Stimulated activated CD8-positive, alpha-beta memory T cell treated with anti-CD3 and anti-CD28 coated beads, Interleukin-7, amount 100 ng/mL, for 1 hour (primary cell): ENCODE measurements at places on chromosomes 7 and 10.

GRCh38 chr10:131230641-131231322 lies 80.7 kb downstream of the TCERG1L start:
- DNase-seq: no peak

DNA sequence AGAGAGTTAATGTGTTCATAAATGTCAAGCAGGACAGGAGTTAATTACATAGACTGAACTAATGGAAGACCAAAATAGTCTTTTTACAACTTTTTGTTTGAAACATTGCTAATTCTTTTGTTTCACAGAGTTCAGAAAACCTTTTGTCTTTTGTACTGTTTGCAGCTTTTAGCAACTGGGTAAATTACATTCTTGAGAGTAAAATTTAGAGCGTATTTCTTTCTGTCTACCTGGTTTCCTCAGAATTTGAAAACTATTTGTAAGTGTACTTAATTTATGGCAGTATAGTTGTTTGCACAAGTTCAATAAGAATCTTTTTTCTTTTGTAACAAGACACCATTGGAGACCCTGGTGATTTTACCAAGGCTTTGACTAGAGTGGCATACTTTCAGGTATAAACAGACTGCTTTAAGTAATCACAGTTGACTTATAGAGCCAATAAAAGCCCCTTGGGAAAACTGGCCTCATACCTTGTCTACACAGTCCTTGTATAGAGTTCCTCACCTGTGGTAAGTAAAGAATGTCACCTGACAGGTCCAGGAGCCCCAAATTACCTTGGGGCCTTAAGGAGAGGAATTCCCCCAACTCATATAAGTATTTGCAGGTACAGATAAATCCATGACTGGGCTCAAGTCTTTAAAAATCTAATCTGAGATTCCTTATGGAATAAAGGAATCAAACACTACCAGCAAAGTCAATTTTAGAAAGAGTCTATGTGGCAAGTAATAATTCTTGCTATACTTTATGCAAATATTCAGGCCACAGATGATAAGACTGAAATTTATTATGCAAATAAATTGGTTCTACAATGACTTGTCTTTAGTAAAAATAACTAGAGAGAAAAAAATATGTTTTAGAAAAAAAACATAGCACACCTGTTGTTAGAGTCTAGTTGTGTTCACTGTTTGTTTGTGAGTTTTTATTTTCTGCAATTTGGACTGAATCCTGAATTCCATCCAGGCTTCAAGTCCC lies 23.6 kb upstream of the CREB3L2 start:
- DNase-seq: no peak

DNA sequence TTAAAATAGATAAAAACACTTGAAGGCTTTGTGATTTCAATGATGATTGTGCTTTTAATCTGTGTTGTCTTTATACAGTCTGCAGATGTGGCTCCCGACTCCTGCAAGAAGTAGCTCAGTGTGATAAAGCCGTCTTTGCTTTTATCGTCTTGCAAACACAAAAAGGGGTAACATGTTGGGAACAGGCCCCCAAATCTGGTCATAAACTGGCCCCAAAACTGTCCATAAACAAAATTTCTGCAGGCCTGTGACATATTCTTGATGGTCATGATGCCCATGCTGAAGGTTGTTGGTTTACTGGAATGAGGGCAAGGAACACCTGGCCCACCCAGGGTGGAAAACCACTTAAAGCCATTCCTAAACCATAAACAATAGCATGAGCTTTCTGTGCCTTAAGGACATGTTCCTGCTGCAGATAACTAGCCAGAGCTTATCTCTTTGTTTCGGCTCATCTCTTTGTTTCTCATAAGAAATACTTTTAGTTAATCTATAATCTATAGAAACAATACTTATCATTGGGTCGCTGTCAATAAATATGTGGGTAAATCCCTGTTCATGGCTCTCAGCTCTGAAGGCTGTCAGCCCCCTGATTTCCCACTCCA lies 14.8 kb upstream of the ZNF485 start:
- no peak for DNase-seq

DNA sequence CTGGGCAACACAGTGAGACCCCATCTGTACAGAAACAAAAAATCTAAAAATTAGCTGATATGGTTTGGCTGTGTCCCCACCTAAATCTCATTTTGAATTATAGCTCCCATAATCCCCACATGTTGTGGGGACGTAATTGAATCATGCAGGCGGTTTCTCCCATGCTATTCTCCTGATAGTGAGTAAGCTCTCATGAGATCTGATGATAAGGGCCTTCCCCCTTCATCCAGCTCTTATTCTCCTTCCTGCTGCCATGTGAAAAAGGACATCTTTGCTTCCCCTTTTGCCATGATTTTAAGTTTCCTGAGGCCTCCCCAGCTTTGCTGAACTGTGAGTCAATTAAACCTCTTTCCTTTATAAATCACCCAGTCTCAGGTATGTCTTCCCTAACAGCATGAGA lies 136.5 kb downstream of the SFMBT2 start:
- no peak for DNase-seq

GRCh38 chr7:97021747-97022490 lies 2.7 kb downstream of the DLX5 start:
- DNase-seq: no peak

DNA sequence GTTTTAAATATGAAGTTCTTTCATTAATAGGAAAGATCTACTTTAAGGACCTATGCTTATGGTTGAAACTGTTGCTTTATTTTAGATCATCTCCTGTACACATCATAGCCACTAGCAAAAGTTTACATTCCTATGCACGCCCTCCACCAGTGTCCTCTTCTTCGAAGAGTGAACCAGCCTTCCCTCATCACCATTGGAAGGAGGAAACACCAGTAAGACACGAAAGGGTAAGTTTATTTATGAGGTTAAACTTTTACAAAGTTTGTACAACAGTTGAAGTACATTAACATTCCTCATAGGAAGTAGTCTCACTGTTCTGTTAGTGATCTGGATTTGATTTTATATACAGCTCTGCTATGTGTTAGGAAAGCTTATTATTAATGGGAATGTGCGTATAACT lies 16.9 kb downstream of the HBP1 start:
- no peak for DNase-seq

- DNase-seq: no peak
These were observed 40.3 kb downstream of the PPP1R3A start for GRCh38 chr7:113878394-113878992.

DNA sequence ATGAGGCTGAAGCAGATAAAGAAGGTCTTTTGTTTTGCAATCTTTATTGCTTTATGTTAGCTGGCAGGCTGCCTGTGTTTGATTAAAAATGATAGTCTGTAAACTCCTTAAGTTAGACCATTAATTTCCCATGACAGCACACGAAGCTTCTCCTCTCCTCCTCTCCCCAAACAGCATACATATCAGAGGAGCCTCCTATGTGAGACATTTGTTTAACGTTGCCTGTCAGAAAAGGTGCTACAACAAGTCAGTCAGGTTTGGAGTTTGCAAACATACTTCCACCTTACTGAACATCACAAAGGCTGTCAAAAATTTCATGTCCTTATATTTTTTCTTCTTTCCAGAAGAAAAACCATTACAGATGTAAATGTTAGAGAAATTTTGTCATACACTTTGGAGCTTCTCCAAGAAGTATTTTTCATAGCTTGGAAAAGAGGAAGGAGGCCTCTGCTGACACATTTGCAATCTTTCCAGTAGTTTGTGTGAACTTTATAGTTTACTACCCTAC lies 393.1 kb downstream of the EXOC4 start:
- DNase-seq: no peak

DNA sequence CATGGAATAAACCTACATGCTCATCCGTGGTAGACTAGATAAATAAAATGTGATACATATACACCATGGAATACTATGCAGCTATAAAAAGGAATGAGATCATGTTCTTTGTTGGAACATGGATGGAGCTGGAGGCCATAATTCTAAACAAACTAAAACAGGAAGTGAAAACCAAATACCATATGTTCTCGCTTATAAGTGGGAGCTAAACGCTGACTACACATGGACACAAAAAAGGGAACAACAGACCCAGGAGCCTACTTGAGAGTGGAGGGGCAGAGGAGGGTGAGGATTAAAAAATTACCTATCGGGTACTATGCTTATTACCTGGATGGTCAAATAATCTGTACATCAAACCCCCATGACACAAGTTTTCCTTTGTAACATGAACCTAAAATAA lies 68.7 kb upstream of the SEC61G start:
- DNase-seq: no peak

GRCh38 chr10:120975868-120976225 lies 124.7 kb downstream of the WDR11 start:
- DNase-seq: no peak

DNA sequence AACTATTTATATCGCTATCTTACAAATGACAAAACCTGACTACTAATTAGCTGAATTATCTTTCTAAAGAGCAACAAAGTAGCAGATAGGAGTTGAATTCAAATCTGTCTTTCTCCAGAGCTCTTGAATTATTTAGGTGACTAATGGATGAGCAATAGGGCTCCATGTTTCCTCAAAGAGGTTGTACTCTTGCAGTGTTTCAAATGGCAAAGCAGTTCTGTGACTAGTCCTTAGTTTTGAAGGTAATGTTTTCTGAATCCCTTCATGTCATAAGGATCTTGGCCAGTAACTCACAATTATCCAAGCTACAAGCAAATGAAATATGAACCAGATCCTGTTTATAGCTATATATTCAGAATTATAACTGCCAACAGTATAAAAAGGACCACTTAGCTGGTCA lies 999.7 kb downstream of the NRG3 start:
- DNase-seq: no peak

DNA sequence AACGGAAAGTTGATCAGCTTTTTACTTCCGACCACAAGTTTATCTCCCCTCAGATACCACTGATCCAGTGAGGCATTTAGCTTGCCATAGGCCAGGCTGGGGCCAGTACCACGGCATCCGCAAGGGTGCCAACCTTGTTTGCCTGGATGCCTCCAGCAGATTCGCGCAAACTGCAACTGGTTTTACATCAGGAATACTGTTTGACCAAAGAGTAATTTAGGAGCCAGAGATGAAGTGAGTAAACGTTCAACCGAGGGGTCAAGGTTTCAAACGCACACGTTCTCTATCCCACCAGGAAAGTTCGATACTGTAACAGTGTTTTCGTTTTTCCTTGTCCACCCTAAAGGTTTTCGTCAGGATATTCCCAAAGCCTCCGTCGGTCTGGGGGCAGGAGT lies 266 bp upstream of the MDFIC start:
- no peak for DNase-seq

- no peak for DNase-seq
These were observed 243.8 kb downstream of the DNAJB9 start for GRCh38 chr7:108813251-108814014.

DNA sequence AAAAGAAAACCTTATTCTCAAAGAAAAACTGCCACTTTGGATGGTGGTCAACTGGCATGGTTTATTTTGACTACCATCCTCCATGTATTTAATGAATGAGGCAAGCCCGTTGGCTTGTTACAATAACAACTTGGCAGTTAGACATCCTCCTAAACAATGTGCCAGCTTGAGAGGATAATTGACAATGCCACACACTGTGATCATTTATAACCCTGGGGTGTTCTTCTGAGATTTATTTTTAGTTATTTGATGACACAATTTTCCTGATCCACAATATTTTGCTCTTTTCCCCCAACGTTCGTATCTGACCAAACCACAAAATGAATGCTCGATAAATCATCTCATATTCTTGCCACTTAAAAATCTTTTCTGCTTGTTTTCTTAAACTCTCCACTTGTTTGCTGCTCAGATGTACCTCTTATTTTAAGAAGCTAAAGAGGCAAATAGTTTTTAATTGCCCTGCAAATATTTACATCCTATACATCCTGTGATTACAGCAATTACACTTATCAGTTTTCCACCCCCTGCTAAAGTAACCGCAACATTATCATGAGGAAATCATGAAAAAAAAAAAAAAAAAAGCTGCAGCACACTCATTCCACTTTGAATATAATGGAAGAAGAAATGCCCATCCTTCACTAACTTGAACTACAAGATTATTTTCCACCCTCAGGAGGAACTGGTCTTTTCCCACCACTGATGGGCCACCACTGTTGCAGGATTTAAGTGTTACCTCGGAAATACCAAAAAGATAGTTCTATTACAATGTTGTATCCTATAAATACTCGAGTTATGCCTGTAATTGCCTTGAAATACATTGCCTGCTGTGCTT lies 119.9 kb downstream of the MBL2 start:
- no peak for DNase-seq
